KG1 (cell line): ENCODE measurements at places on chromosomes 4 and X.

GRCh38 chr4:112340023-112340422, 42.9 kb downstream of the ALPK1 start:
- no peak for DNase-seq

- no peak for DNase-seq
Measured at GRCh38 chr4:176313596-176314336, 6.0 kb upstream of the SPCS3 start.

DNA sequence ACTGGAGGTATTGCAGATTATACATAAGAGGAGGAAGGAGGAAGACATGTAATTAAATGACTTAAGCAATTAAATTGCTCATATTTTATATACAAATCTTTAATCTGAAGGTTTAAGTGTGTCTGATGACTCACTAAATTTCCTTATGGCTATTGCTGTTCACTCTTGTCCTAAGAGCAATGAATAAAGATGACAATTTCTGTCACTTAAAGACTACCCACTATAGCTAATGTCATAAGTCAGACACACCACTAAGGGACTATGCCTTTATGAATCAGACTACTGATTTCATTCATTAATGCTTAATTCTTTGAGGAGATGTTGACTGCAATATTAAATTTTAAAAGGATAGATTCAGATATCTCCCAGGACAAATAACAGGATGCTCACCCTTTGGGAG, 1514.7 kb downstream of the PCDH18 start:
- DNase-seq = no peak

- DNase-seq = no peak
Measured at GRCh38 chr4:74072739-74073138, 26.3 kb downstream of the CXCL2 start.

GRCh38 chrX:47863187-47863586, 26.5 kb downstream of the ZNF81 start:
- no peak for DNase-seq

GRCh38 chr4:85498068-85498733, 23.3 kb downstream of the ARHGAP24 start:
- DNase-seq = no peak

GRCh38 chrX:154419688-154420401, 8.5 kb downstream of the TAFAZZIN start:
- DNase-seq = no peak

DNA sequence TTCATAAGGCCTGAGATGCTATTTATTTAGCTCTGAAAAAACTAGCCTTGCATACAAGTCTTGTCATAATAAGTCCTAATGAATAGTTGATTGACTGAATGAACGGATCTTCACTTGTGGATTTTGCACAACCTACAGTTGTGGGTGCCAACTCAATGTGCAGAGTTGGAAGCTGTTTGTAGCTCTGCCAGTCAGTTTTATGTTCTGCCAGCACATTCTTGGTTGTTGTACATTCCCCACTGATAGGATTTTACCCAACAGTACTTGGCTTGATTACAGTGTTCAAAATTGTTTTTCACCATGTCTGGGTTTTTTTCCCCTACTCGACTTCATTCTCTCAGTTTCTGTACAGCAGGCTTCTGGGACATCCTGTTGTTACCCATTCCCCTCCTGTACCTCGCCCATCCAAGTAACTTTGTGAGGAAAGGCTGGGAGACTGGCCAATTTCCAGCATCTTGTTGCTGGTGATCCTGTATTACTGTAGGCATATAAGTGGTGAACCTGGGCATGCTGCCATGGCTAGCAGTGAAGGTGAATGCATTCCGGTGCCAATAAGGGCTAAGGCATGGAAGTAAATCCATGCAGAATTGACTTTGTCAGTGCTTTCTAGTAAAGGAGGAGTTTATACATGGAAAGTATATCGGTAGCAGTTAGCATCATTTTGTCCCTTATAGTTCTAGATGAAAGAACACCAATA, 22.8 kb downstream of the IL1RAPL1 start:
- no peak for DNase-seq

DNA sequence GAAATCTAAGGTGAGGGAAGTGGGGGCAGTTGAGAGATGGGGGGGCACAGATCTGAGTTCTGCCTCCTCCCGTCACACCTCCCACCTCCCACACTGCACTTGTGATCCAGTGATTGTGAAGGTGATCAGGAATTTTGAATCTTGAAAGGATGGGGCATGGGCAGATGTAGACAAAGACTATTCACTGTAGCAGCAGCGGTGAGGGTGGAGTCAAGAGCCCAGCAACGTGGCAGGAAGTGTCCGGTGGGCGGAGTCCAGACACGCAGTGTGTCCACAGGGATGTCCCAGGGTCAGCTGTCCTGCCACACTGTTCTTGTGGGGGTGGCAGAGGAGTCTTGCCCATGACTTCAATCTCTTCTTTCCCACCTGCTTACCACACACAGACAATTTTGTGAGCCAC, 330.5 kb upstream of the GALNT7 start:
- no peak for DNase-seq

- no peak for DNase-seq
Measured at GRCh38 chr4:22739968-22740367, 47.2 kb downstream of the GBA3 start.

GRCh38 chr4:88308587-88308986, 24.2 kb upstream of the PPM1K start:
- DNase-seq = no peak
